Stimulated activated naive CD8-positive, alpha-beta T cell treated with anti-CD3 and anti-CD28 coated beads, Interleukin-15, Interleukin-2, amounts not matched to agents 100 U/mL and 50 U/mL, for 24 hours (primary cell): ENCODE measurements at places on chromosomes 3 and 15.

DNA sequence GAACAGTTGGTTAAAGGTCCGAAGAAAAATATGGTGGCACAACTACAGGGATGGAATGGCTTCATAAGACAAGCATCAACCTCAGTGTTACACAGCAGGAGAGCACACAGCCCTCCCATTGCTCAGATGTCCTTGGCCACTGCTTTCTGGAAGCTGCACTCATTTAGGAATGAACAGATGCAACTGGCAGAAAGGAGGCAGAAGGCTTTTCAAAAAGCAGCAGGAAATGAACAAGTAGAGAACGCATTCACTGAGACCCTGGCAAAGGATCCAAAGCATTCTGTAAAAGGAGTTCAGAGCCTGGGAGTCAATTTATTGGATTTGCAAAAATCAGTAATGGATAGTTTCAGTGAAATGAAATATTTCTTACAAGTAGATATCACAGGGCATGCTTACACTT lies 101.1 kb downstream of the PDZRN3 start:
- no peak for DNase-seq

- no peak for DNase-seq
These were observed 36.1 kb upstream of the MECOM start for GRCh38 chr3:169699536-169700050.

DNA sequence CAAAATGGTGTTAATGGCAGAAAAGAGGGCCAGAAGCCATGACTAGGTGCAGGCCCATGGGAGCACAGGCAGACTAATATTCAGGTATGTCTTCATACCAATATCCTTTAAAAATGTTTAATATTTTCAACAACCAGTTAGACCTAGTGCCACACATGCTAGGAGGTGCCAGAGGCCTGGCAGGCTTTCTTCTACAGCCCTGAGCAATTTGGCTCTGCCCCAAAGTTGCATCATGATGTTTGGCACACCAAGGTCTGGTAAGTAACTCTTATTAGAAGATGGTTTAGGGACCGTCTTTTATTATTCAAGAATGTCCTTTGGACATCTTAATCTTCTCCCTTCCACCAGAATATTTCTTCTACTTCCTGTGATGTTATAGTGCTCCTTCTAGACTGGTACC lies 34.8 kb downstream of the MITF start:
- no peak for DNase-seq

GRCh38 chr15:73385205-73385604 lies 16.4 kb upstream of the HCN4 start:
- DNase-seq: no peak

DNA sequence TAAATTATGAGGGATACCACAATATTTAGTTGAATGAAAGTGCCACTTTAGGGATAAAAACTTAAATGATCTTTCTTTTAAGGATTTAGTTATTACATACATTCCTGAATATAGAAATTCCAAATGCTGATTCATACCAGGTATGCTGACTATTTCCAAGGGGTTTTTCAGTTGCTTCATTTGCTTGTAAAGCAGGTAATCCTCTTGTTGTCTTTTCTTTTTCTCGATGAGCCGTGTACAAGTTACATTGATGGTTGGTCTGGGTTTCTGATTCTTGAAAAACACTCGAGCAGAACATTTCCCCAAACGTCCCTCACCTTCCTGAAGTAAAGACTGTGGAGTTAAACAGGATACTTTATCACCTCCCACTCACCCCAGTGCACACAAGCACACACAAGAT lies 21.7 kb downstream of the RARRES1 start:
- DNase-seq: no peak

GRCh38 chr15:80785811-80786354 lies 6.7 kb downstream of the CEMIP start:
- DNase-seq: no peak

GRCh38 chr3:155641956-155642355 lies 102.9 kb downstream of the PLCH1 start:
- DNase-seq: no peak

DNA sequence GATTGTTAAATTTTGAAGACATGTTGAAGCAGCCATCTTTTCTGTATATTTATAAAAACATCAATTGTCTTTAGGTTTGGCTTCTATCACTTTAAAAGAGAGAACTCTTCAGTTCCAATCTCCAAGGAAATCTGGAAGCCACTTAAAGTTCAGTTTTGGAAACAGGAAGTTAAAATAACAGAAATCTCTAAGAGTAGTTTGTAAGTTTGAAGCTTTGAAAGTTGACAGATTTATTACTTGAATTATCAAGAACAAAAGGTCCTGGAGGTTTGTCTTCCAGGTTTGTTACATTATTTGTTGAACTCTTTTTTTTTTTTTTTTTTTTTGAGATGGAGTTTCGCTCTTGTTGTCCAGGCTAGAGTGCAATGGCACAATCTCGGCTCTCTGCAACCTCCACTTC lies 30.0 kb downstream of the RNF111 start:
- no peak for DNase-seq

GRCh38 chr3:171584100-171584499 lies 123.9 kb upstream of the TNIK start:
- no peak for DNase-seq

DNA sequence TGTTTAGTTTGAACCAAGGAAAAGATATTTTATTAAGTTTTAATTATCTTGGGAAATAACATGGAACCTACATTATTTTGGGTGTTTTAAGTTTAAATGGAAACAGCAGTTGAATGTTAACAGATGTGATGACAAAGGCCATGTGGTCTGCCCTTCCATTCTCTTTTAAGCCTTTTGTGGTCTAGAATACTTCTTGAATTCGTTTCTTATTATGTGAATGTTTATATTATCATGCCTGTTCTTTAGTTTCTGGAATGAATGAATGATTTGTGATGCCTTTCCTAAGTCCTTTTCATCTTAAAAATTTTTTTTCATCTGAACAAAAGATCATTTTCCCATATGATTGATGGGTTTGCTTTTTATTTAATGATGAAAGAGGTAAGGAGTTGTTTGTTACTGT lies 44.6 kb downstream of the SNRK start:
- DNase-seq: no peak

- DNase-seq: no peak
These were observed 8.2 kb upstream of the RPP25 start for GRCh38 chr15:74964794-74965193.

GRCh38 chr3:168269001-168269400 lies 173.3 kb upstream of the GOLIM4 start:
- no peak for DNase-seq

GRCh38 chr15:90869601-90870353 lies 1.4 kb downstream of the FURIN start:
- DNase-seq: peak; percentile 78

- DNase-seq: no peak
These were observed 209.7 kb upstream of the RARB start for GRCh38 chr3:25218362-25218761.

DNA sequence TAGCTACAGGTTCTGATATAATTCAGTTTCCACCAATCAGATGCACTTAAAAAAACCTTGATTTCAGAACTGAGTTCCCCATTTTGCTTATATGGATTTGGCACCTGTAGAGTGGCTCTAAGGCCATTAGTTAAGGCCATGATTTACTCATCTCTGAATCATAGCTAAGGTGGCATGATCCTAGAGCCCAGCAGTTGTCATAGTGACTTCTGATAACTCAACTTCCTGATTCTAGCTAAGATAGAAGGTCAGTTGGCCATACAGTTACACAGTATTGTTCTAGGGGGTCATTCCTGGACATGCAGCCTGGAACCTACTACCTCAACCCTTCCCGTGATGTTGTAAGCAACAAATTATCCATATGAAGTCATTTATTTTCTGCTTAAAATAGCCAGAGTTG lies 15.9 kb upstream of the TMEM87A start:
- no peak for DNase-seq

DNA sequence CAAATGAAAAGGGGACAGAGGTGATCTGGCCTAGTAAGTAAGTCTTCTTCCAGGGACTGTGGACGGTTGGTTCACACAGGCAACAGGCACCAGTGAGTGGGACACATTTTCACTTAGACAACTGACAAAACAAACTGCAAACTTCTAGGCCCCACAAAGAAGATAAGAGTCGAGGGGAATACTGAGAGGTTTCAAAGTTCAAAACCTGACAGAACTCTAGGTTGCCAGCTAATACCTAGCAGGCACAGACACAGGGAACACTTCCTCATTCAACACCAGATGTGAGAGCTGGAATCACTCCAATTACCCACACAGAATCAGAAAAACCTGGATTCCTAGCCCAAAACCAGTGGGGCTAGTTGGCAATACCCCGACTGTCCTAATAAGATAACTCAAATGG lies 621.7 kb downstream of the ZPLD1 start:
- no peak for DNase-seq

GRCh38 chr15:80703965-80704364 lies 8.9 kb downstream of the ABHD17C start:
- no peak for DNase-seq

DNA sequence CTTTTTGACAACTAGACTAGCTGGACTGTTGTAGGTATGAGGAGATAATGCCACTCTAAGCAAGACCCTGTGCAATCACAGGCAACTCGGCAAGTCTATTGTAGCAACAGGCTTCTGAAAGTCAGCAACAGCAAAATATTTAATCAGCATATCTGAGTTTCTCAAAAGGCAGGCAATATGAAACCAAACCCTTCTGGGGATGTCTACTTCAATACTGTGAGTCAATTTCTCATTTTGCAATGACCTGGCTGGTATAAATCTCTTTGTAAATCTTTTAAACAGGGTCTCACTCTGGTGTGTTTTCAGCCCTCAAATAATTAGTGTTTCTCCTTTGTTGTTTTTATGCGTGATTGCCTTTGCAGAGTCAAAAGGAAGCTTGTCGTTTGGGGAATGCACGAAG lies 1044.5 kb downstream of the NTRK3 start:
- no peak for DNase-seq

DNA sequence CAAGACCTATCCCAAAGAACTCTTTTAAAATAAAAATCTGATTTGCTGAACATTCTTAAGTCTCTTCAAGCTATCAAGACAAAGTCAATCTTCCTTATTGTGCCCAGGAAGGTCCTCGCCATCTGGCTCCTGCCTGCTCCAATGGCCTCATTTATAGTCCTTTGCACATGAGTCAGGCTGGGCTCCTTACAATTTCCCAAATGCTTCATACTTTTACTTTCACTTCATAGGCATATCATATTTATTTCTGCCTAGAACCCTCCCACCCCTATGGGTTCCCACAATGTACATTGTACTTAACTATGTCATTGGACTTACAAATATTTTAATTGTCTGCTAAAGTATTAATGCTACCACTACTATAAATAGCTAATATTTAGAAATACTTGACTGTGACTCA lies 9.1 kb downstream of the THRB start:
- DNase-seq: no peak

DNA sequence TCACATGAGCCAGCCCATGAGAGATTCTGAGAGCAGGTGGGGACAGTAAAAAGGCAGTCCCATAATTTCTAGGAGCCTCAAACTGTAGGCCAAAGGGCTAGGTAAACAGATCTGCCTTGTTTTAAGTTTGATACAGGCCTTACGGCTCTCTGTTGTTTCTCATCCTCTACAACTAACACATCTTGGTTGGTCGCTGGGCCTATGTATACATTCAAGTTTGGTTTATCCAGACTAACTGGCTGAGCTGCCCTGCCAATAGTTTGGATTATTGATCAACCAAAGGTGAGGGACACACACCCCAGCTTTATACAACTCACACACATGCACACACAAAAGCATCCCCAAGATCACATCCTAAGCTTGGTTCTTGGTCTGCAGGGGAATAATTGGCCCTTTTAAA lies 3.0 kb downstream of the SIAH2 start:
- DNase-seq: no peak

GRCh38 chr3:111846039-111846438 lies 13.0 kb upstream of the PHLDB2 start:
- no peak for DNase-seq

- DNase-seq: no peak
These were observed 4.5 kb downstream of the NDUFB5 start for GRCh38 chr3:179608931-179609720.

DNA sequence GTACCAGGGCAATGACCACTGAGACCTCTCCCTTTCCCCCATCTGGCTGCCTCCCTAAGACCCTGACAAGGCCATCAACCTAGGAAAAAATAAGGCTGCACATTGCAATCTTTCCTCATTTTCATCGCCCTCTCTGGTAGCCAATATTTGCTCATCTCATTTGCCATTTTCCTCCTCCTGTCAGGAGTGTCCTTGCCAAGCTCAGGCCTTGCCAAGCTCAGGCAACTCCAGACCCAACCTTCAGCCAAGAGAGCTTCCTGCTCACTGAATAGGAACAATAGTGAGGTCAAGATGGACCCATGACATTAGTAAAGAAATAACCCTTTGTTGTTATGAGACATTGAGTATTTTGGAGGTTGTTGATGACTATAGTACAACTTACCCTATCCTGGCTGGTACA lies 380.3 kb downstream of the RSL24D1 start:
- DNase-seq: no peak

DNA sequence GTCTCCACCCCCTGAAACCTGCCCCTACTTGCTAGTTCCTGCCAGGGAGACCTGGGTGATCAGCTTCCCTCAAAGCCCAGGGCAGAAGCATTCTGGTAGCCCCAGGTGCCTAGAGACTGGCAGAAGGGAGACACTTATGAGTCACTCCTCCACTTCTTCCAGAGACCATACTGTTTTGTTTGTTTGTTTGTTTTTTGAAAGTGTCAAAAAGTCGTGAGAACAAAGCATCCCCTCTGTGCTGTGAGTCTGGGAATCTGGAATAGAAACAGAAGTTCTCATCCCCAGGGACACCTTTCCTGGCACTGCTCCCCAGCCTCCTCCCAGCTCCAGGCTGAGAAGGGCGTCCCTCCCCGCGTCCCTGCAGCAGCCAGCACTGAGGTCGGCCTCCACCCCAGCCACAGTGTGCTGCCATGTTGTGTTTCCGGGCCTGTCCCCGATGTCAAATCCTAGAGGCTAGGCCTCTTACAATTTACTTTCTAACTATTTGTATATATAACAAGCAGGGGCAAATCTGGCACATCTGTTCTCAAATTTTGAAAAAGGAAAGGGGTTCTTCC lies 573.0 kb downstream of the RBMS3 start:
- no peak for DNase-seq

GRCh38 chr3:57983734-57984518 lies 24.3 kb upstream of the FLNB start:
- peak; percentile 56 for DNase-seq

DNA sequence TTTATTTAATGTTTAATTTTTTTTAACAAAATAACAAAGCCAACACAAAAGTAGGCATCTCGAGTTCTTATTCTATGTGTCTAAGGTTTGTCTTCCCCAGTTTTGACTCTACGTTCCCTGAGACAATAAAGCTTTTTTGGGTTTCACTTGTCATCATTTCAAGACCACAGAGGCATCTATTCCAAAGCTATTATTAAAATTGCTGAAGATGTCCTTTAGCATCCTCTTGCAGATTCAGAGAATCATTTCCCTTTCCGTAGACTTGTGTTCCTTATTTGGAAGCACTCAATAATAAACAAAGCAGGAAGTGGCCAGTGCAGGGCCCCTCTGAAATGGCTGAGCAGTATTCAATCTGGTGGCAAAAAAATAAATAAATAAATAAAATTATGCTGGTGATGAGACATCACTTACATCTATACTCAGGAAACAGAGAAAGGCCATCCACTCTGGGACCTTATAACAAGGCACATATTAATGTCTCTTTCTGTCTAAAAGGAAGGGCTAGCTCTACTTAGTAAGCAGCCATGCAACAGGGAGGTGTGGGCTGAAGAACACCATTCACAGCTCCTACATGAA lies 362.3 kb downstream of the WDR72 start:
- no peak for DNase-seq

- no peak for DNase-seq
These were observed 513.0 kb downstream of the NTRK3 start for GRCh38 chr15:87743562-87743961.

GRCh38 chr15:94274745-94275144 lies 43.4 kb downstream of the MCTP2 start:
- no peak for DNase-seq
